Activated CD8-positive, alpha-beta memory T cell treated with anti-CD3 and anti-CD28 coated beads for 48 hours (primary cell): ENCODE measurements at places on chromosomes 7 and 10.

DNA sequence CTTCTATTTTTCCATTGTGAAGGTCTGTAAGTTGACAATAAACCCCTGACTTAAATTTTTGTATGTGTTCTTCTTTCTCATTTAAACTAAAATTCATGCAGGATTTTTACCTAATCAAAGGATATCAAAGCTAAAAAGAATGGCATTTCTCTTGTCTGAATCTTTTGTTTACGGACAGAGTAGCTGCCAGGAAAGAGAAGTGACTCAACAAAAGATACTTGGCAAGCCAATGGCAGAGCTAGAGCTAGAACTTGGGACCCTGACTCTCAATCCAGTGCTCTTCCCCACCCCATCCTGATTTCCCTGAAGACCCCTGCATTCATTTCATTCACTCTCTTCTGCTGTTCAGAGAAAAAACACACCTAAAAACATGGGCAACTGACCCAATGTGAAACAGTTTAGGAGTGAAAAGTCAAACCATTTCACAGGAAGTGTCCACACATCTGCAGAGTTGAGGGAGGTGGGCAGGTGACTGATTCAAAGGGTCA lies 40.2 kb upstream of the PDLIM1 start:
- no peak for DNase-seq

DNA sequence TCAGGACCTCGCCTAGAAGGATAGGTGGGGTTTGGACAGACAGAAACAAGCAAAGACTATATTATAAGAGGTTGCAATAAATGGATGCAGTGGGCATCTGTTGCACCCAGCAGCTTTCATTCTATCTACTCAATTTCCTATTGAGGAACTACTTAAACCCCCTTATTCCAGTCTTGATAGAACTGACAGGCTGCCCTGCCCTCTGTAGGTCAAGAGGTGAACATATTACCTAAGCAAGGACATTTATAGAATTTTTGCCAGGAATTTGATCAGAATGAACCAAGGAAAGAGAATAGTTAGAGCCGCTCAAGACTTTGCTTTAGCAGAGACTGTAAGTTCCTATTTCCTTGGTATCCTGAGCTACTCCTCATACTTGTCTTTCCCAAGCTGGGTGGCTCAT lies 9.5 kb downstream of the VTI1A start:
- DNase-seq: no peak

DNA sequence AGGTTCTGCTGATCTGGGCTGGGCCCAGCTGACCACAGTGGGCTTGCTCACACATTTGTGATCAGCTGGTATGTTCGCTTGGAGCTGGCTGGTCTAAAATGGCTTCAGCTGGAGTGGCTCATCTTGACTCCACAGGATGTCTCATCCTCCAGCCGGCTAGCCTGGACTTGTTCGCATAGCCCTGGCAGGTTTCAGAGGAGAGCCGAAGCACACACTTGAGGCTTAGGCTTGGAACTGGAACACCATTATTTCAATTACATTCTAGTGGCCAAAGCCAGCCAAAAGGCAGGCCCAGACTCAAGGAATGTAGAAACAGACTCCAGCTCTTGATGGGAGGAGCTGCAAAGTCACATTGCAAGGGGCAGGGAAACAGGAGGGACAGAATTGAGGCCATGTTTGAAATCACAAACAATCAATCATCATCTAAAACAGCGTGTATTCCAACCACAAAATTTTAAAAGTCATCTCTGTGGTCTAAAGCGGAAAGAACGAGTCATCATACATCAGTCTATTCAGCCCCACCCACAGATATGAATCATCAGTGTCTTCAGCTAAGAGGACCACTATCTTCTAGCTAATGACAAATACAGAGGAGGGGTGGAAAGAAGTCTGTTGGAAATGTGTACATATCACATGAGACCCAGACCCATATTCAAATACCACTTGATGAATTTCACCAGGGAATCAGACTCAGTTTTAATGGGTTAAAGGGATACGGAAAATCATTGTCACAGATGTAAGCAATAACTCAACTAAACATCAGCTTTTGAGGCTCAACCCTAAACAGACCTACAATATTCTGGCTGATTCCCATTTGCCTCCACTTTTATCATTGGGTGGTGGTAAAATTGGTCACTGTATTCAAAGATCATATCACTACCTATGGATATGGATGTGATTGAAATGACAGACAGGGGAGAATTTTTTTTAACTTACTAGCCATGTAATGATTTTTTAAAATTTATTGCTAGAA lies 139.0 kb upstream of the MKLN1 start:
- DNase-seq: peak; percentile 28

GRCh38 chr7:144787127-144787526 lies 48.7 kb downstream of the TPK1 start:
- DNase-seq: no peak

DNA sequence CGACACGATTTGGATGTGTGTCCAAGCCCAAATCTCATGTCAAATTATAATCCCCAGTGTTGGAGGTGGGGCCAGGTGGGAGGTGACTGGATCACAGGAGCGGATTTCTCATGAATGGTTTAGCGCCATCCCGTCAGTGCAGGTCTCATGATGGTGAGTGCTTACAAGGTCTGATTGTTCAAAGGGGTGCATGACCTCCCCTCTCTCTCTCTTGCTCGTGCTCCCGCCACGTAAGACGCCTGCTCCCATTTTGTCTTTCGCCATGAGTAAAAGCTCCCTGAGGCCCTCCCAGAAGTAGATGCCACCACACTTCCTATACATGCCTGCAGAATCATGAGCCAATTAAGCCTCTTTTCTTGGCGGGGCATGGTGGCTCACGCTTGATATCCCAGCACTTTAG lies 71.5 kb upstream of the NANOS1 start:
- DNase-seq: no peak

- DNase-seq: peak; percentile 32
These were observed 588 bp upstream of the PAOX start for GRCh38 chr10:133378251-133379096.

GRCh38 chr7:135798095-135798494 lies 49.5 kb upstream of the FAM180A start:
- no peak for DNase-seq

DNA sequence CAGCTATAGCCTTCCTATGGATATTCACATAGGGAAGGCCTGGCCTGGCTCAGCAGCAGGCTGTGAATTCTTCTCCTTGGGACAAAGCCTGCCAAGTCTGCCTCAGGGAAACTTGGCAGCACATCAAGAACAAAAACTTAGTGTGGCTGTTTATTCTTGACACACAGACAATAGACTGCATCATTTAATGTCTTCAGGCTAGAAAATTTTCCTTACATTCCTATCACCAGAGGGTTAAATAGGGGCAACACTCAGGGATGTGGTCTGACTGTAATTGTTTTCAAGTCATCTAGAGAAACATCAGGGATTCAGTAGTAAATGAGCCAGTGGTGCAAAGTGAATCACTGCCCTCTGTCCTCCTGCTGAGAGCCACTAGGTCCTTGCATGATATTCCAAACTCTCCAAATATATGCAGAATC lies 137.3 kb downstream of the SEMA3C start:
- DNase-seq: no peak

GRCh38 chr10:10911471-10911921 lies 106.2 kb upstream of the CELF2 start:
- DNase-seq: no peak

DNA sequence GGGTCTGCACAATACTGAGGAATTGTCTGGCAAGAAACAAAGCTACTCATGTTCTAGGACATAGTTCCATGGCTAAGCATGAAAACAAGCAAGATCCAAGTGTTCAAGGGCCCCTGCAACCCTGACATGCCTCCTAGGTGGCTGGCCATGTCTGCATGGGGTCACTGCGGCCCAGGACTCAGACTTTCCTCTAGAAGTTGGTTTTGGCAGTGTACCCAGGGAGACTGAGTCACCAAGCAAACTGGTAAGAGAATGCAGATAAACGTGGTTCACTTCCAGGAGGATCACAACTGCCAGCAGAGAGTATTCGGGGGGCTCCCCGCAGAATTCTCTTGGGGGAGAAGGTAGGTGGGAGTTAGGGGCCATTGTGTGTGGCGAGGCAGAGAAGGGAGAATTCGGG lies 7.4 kb upstream of the PFKFB3 start:
- DNase-seq: no peak

- DNase-seq: no peak
These were observed 95.7 kb upstream of the EEPD1 start for GRCh38 chr7:36057323-36057722.

- no peak for DNase-seq
These were observed 83.7 kb downstream of the KIF20B start for GRCh38 chr10:89785095-89785494.

DNA sequence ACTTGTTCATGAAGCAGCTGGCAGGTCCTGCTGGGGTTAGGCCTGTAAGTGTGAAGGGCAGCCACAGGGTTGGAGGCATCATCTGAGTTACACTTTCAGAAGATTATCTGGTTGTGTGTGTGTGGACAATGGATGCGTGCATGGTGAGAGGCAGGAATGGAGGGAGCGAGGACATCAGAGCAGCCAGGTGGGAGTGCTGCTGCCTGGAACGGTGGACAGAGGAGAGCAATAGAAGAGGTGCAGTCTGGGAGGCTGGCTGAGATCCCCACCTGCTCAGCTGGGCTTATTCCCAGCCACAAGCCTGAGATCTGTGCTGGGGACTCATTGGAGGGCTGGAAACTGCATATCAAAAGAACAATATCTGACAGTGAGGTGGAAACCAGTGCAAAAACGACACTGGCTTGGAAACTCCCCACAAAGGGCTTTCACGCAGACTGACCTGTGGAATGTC lies 17.9 kb downstream of the ZNF488 start:
- no peak for DNase-seq

DNA sequence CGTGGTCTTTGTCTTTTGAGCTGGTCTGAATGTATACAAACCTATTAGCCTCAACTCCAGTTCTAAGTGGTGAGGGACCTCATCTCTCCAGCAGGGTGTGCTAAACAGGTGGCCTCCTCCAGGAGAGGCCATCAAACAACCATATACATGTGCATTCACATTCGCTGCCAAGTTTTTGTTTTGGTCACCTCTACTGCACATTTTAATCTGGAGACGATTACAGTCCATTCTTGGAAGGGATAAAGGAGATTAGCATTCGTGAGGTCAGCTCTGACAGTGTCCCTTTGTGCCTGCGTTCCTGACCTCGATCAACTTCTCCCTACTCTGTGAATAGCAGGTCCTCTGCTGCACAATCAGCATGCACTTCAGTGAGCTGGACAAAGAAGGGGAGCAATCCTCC lies 60.8 kb downstream of the RHOBTB1 start:
- no peak for DNase-seq

- no peak for DNase-seq
These were observed 34.8 kb upstream of the SMARCD3 start for GRCh38 chr7:151283302-151283701.

DNA sequence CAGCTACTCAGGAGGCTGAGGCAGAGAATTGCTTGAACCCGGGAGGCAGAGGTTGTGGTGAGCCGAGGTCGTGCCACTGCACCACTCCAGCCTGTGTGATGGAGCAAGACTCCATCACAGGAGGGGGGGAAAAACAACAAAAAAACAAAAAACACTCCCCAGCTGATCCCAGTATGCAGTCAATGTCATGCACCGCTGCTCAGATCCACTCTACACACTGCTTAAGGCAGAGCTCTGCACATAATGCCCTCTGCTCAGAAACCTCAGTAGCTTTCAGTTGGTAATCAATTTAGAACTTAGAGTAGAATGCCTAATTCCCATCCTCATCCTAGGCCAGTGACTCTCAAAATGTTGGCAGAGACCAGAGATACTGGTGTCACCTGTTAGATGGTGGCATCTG lies 43.9 kb downstream of the PDSS1 start:
- no peak for DNase-seq

GRCh38 chr10:113518415-113518814 lies 34.4 kb upstream of the HABP2 start:
- no peak for DNase-seq

GRCh38 chr10:78609976-78610375 lies 458.8 kb upstream of the ZMIZ1 start:
- no peak for DNase-seq

GRCh38 chr7:101015626-101016025 lies 4.3 kb upstream of the MUC17 start:
- DNase-seq: no peak
